ENCODE measurements at places on chromosomes 4 and X.

GRCh38 chr4:152992027-152992426 is 55.9 kb downstream of the FHDC1 start:
- peak; percentile 35 for DNase-seq

DNA sequence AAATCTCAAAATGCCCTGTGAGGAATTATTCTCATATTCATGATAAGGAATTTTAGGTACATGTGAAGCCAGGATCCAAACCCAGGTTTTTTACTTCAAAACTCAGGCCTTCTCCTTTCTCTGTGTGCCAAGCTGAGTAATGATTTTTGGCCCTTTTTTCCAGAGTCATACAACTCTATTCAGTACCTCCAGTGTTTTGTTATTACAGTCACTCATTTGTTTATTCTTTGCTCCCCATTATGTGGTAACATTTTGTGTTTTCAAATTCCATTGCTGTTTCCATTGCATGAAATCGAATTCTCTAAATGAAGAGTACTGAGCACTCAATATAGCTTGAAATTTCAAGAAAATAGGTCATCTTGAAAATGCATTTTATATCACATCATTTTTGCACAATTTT is 315.4 kb downstream of the NR3C2 start:
- no peak for DNase-seq

DNA sequence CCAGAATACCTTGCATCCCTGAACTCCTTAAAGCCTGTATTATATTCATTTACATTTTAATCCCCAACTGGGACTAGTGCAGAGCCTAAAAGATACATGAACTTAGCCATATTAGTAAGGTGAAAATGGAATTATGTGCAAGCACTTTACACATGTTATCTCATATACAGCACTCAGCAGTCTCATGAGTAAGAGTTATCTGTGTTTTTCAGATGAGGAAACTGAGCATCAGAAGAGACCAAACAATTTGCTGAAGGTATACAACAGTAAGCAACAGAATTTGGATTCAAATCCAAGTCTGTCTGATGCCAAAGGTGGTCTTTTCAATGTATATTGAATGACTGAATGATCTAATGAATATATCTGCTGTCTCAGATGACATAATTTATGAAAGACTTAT is 12.3 kb downstream of the ATP7A start:
- DNase-seq, result no peak

- DNase-seq, result no peak
Measured at GRCh38 chrX:15848576-15848975, 6.0 kb downstream of the AP1S2 start.

- no peak for DNase-seq
Measured at GRCh38 chr4:128516301-128516969, 228.8 kb upstream of the PGRMC2 start.

GRCh38 chr4:7197910-7198309 is 5.6 kb downstream of the SORCS2 start:
- no peak for DNase-seq

GRCh38 chr4:54192811-54193210 is 36.3 kb upstream of the PDGFRA start:
- no peak for DNase-seq

DNA sequence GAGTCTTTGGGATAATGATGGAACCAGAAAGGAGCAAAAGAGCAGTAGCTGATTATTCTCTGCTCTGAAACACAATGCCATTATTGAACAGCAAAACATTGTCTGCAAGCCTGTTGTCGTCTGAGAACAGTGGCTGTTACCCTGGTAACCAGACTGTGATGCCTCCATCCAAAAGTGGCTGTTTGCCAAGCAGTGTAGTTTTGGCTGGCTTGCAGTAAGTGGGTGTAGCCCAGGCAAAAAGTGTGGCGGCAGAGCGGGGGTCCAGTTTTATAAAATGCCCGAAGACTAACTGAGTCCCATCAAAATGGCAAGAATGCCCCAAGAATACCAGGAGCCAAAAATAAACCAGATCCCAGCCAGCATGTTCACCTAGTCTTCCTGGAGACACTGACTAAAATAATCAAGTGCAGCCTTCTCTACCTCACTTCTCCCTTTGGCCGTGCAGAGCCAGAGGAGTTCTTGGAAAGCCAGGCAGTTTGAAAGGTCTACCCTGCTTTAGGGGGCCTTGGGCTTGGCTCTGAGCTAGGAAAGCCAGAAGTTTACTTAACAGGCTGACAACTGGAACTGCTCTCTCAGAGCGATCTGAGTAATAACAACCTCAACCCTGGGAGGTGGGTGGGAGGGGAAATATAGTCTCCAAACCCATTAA is 2.6 kb downstream of the PLP1 start:
- no peak for DNase-seq

DNA sequence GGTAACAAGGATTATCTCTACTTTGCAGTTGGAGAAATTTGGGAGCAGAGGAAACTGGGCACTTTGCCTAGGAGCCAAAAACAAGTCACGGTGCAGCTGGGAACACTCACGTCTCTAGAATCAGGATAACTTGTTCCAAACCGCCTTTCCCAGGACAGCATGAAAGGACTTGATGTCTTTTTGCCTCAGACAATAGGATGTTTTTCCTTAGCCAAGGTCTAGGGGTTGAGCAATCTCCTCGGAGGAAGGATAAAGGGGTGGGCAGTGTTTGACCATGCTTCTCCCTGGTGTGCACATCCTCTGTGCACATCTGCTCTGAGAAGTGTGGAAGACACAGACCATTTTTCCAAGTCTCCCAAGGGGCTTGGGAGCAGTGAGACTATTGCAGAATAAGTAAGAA is 1.7 kb upstream of the SPARCL1 start:
- DNase-seq, result no peak

DNA sequence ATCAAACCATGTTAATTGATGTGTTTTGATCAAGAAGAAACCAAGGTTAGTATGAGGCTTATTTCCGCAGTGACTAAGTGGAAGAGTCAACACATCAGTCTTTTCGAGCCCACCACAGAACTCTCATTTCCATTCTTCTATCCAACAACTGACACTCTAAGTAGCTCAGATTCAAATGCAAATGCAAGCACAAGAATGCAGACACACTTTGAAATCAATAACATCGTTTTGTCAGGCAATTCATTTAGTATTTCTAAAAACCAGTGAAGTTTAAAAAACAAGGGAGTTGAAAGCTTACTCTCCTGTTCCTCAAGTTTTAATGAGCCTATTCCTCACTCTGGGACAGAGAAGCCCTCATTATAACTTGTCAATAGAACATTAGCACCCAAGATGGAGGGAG is 433.1 kb downstream of the ZIC3 start:
- no peak for DNase-seq

DNA sequence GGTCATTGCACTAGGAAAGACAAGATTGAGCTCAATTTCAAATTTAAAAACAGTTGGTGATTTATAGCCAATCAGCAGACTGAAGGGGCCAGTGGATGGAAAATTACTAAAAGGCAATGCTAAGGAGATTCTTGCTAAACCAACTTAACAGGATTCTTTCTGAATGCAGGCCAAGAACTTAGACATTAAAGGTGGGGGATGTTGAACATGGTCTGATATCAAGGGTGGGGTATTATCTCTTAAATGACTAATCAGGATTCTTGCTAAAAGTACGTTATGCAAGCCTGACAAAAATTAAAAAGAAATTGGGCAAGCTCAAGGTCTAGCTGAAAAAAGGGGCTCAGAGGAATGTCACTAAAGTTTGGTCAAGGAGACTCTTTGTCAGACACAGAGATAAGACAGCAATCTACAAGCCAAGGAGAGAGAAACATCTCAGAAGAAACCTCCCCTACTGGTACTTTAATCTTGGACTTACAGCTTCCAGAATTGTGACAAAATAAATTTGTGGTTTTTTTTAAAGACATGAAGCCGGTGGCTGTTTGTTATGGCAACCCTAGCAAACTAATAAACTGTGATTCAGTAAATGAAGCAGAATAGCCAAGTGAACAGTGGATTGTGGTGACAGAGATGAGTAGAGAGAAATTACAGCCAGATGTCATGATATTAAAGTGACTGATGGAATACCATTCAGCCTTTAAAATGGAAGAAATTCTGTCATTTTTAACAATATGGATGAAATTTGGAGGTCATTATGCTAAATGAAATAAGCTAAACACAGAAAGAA is 120.3 kb upstream of the KLHL4 start:
- DNase-seq, result no peak

DNA sequence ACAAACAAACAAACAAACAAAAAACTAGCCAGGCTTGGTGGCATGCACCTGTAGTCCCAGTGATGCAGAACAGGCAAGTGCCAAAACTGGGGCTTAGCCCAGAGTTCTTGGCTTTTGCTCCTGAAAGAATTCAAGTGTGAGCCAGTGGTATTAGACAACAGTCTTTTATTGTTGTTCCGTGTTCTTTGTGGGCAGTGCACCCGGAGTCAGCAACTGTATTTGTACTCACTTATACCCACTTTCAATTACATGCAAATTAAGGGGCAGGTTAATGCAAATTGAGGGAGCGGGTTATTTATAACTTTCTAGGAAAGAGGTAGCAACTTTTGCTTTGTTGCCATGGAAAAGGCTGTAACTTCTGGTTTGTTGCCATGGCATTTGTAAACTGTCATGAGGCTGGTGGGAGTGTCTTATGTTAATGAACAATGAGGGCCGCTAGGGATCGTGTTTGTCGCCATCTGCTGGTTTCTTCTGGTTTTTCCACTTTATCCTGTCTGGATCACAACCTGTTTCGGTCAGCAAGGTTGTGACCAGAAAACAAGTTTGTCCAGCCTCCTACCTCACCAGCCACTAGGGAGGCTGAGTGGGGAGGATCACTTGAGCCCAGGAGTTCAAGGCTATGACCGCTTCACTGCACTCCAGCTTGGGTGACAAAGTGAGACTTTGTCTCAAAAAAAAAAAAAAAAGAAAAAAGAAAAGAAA is 88.8 kb upstream of the ESX1 start:
- peak; percentile 2 for DNase-seq

DNA sequence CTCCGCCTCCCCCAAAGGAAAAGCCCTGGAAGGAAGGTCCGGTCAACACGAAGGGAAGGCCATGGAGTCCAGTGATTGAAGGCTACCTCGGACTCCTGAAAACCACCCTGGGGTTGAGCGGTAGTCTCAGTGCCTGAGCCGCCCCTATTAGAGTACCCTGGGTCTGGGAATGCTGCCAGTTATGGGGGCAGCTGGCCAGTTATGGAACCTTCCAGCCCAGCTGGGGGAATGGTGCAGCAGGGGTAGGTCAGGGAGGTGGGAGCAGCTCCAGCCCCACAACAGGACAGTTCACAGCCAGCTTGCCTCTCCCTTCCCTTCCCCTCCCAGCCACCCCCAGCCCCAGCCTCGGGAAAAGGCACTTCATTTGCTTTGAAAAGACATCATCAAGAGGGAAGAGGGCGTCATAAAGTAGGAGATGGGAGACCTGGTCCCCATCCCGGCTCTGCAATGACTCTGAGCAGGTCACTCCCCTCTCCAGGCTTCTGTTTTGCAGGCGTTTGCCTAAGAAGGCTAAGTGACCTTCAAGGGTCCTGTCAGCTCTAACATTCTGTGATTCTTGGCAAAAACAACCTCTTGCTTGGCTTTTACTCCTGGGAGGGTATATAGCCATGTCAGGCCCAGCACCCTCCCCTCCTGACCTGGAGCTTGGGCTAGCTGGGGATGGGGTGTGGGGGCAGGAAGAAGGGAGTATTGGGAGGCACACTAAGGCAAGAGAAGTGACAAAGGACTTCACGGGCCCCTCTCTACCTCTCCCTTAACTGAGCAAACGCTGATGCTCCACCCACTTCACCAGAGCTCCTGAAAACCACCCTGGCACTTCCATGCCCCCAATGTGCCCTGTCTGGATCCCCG is 8.0 kb downstream of the APLN start:
- no peak for DNase-seq

DNA sequence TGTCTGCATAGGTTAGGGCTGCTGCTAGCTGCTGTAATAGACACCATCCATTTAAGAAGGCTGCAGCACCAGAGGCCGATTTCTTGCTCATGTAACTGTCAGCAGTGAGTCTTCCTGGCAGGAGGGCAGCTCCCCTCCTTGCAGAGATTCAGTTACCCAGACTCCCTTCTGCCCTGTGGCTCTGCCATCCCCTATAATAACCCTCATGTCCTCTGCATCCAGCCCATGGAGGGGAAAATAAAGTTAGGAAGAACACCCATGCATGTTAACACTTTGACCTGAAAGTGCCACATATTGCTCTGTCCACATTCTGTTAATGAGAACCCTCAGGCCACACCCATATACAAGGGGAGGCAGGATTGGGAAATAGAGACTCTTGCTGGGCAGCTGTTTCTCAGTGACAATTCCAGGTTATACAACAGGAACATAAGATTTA is 5.4 kb downstream of the STBD1 start:
- no peak for DNase-seq

DNA sequence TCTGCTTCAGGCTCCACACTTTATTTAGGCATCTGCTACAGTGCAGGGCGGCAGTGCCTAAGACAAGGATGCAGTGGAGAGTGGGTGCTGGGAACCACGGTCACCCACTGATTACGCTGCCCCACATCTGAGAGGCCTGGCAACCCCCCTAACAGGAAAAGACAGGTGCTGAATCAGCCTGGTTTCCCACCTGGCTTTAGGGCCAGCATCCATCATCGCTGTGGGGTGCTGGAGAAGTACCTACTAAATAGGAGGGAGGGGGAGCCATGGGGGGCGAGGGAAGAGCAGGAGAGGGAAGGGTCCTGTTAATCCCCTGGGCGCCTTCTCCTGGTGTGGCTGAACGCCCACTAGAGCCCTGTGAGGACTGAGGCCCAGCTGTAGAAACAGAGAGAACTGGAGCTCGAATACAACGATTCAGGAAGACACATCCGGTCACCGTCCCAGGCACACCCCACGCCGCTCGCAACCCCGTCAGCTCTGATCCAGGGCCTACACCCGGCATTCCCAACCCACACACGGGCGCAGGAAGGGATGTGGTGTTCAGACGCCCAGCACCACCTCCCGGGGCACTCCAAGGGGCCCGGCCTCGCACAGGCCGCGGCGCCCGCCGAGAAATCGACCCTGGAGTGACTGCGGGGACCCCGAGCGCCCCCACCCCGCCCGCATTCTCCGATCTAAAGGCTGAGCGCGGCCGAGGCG is 554 bp downstream of the DCTD start:
- no peak for DNase-seq

- no peak for DNase-seq
Measured at GRCh38 chr4:105162123-105162796, 15.6 kb downstream of the TET2 start.

- no peak for DNase-seq
Measured at GRCh38 chr4:128527351-128527750, 239.7 kb upstream of the PGRMC2 start.

GRCh38 chr4:9916937-9917336 is 104.4 kb downstream of the SLC2A9 start:
- DNase-seq, result no peak

- peak; percentile 22 for DNase-seq
Measured at GRCh38 chrX:115650916-115651315, 89.9 kb downstream of the PLS3 start.

GRCh38 chr4:41360214-41360920 is 103.6 kb downstream of the UCHL1 start:
- DNase-seq, result peak; percentile 47

- DNase-seq, result no peak
Measured at GRCh38 chr4:77209936-77210335, 52.9 kb downstream of the CCNG2 start.

GRCh38 chr4:85798012-85798770 is 323.2 kb downstream of the ARHGAP24 start:
- DNase-seq, result no peak

GRCh38 chr4:6956087-6956433 is 46.4 kb downstream of the TBC1D14 start:
- DNase-seq, result no peak
